ENCODE measurements at places on chromosomes 12 and 14. TPM values are rescaled to one million over a fixed set of nuclear protein-coding genes. Genes with fewer than 3 reads are reported as not detected.
A peak's percentile ranks its signal among the peaks of the same experiment; 100 is the strongest.

ZBTB1 gene
- total RNA-seq = 66.7 TPM

KERA gene
- not detected for total RNA-seq

POTEG gene
- not detected for total RNA-seq

DNA sequence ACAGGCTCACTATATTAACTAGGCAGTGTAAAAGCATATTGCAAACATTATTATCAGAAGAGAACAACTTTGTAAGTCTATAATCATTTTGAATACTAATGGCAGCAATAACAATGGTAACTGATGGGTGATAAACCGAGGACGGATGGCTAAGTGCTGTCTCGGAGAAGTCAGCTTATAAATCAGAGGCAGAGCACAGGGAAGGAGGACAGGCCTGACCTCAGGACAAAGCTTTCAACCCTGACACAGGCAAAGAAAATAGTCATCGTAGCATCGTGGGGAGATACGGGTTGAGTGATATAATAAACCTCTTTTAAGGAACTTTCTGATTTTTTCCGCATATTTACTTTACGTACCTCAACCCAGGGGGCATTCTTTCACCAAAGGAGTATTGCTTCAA is 48.4 kb downstream of the FLRT2 start:
- no peaks in the 10 kb centered on the region for H3K36me3 ChIP-seq
- no peak overlapping the region for H3K27ac ChIP-seq
- DNase-seq = no peak
- no peaks in the 10 kb centered on the region for H3K27me3 ChIP-seq
- H3K4me3 ChIP-seq = no peak overlapping the region

- no peak overlapping the region for H3K27ac ChIP-seq
- no peaks in the 10 kb centered on the region for H3K36me3 ChIP-seq
- H3K4me1 ChIP-seq = peaks cover 19% of the 10 kb centered on the region
- no peak overlapping the region for H3K4me3 ChIP-seq
- DNase-seq = no peak
Observed at GRCh38 chr12:52865090-52865944, 16.5 kb upstream of the KRT78 start.

GRCh38 chr14:24198814-24199524 is 3.7 kb upstream of the TM9SF1 start:
- DNase-seq = no peak
- H3K36me3 ChIP-seq = peaks cover 65% of the 10 kb centered on the region
- H3K27ac ChIP-seq = peak overlapping the region; percentile 37
- H3K4me1 ChIP-seq = peaks cover 41% of the 10 kb centered on the region
- no peak overlapping the region for H3K4me3 ChIP-seq

GRCh38 chr14:96559571-96559970 is 57.4 kb downstream of the PAPOLA start:
- H3K36me3 ChIP-seq = peaks cover 44% of the 10 kb centered on the region
- H3K4me3 ChIP-seq = no peak overlapping the region
- no peak for DNase-seq
- no peak overlapping the region for H3K27ac ChIP-seq
- H3K27me3 ChIP-seq = no peaks in the 10 kb centered on the region

DNA sequence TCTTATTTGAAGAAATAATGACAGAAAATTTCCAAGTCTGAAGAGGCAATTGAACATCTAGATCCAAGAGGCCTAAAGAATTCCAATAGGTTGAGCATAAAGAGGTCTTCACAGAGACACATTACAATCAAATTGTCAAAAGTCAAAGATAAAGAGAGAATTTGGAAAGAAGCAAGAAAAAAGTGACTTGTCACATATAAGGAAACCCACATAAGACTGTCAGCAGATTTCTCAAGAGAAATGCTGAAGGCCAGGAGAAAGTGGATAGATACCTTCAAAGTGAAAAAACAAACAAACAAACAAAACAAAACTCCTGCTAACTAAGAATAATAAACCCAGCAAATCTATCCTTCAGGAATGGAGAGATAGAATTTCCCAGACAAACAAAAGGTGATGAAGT is 118.1 kb upstream of the LGR5 start:
- no peaks in the 10 kb centered on the region for H3K27me3 ChIP-seq
- no peak for DNase-seq
- H3K4me1 ChIP-seq = no peaks in the 10 kb centered on the region
- no peak overlapping the region for H3K4me3 ChIP-seq
- no peak overlapping the region for H3K27ac ChIP-seq

Data from activated CD4-positive, alpha-beta T cell treated with anti-CD3 and anti-CD28 coated beads, Interleukin-2, amount 10 ng/mL, durations not matched to agents 7 days and 5 days (primary cell).